Esophagus squamous epithelium (tissue), 5 donors: ENCODE measurements at places on chromosomes 16 and 17.

DNA sequence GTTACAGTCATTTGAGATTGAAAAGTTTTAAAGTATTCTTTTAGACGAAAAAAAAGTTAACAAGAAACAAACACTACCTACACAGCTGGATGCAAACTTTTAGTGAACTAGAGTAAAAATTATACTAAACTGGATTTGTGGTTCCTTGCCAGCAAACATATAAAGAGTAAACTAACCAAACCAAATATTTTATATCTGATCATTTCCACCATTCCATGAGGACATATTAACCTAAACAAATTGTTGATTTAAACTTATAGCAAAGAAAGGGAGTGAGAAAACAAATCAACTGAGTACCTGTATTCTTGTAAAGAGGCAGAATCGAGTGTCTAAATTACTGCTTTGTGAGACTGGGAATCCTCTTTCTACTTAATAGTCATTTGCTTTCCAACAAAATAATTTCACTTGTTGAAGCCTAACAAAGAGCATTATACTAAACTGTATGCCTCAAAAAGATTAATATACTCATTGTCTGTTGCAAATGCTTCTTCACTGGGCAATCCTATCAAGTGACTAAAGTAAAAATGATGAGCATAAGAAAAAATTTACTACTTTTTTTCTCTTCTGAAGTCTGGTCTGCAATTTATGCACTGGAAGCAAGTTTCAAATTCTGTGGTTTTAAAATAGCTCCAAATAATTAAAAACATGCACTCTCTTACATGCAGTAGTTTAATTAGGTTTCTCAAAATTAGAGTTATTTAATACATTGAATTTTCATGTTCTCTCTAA lies 37.5 kb downstream of the AKAP10 start:
- no peak for DNase-seq

GRCh38 chr16:55000595-55000994 lies 69.9 kb downstream of the IRX5 start:
- DNase-seq = no peak

DNA sequence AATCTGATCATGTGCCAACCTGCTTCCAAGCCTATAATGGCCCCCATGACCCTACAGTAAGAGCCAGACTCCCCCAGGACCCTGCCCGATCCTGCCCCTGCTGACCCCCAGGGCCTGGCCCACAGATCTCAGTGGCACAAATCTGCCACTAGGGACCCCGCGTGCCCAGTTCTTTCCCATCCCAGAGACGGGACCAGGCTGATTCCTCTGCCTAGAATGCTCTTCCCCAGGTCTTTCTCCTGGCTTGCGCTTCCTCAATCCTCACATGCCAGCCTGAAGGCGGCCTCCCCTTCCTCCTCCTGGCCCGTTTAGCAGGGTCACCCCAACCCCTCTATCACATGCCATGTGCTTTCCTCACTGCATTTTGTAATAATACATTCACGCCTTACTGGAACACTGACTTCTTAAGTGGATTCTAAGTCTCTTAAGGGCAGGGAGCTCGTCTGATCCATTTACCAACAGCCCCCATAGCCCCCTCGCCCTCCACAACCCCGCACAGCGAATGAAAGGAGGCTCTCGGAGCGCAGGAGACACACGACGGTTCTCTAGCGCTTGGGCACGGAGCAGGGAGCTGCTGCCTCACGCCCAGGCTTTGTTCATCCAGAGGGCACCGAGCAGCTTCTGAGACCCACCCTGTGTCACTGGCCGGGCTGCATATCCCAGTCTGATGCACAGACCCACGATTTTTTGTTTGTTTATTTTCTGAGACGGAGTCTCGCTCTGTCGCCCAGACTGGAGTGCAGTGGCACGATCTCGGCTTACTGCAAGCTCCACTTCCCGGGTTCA lies 1.2 kb downstream of the TRIM65 start:
- DNase-seq = no peak

DNA sequence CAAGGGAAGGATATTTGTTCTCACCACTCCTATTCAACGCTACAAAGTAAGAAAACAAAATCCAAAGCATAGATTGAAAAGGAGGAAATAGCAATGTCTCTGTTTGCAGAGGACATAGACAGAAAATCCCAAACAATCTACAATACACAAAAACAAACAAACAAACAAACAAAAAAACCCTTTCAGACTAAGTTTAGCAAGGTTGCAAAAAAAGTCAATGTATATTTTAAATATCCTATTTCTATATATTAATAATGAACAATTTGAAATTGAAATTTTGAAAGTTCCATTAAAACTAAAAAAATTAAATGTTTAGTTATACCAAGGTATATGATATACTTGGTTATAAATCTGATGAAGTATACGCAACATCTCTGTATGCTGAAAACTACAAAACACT lies 37.2 kb downstream of the MYH10 start:
- no peak for DNase-seq

DNA sequence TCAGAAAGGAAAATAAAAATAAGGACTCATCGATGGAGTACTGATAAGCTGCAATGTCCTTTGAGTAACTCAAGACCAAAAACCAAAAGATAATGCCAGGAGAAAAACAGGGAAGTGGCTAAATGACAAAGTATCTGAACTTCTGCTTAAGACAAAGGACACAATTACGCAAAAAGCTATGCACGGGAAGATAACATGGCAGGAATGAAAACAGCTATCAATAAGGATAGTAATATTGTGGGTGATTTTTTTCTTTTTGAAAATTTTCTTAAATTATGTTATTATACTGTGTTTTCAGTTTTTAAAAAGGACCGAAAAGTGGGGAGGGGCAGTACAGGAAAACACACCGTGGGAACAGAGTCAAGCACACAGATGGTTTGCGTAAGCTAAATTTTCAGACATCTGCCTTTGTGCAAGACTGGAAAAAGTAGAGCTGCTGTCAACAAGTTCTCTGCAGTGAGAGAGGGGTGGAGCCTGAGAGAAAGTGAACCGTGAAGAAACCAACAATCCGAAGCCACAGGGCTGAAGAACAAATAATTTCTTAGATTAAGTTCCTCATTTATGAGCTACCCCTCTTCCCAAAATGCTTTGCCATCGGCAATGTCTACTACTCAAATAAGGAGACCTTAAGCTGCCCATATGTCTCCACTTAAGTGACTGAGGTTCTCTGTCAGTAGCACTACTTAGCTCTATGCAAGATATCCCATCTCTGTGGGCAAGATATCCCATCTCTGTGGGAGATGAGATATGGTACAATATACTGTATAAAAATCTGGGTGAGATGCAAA lies 99.9 kb upstream of the CORO6 start:
- DNase-seq = no peak

DNA sequence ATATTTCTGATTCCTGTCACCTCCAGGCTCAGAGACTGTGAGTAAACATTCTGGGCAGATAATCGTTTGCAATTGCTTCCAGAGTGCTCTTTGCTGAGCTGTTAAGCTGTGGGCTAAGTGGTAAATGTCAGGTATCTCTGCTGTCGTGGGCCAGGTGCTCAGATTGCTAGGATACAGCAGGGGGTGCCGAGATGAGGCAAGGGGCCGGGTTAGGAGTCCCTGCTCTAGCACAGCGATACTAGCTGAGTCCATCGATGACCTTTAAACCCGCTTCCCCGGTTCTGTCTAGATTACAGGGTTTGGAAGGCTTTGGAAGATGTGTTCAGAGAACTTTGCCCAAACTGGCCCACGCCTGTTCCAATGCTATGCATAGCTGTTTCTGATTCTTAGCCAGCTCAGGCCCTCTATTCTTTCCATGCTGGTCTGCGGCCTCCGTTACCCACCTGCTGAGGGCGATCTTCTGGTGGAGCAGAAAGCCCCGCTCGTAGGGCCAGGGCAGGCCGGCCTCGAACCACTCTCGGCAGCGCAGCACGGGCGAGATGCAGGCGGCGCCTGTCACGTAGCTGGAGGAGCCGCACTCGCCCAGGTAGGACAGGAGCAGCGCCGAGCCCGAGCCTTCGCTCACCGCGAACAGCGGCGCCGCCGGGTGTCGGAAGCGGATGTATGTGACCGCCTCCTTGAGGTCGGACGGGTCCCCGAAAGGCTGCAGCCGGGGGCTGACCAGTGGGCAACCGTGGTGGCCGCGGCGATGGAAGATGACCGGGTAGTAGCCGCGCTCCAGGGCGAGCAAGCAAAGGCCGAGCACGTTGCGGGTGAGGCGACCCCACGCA lies 979 bp downstream of the ABHD15 start:
- no peak for DNase-seq

GRCh38 chr16:5018793-5019192 lies 14.9 kb downstream of the NAGPA start:
- no peak for DNase-seq

DNA sequence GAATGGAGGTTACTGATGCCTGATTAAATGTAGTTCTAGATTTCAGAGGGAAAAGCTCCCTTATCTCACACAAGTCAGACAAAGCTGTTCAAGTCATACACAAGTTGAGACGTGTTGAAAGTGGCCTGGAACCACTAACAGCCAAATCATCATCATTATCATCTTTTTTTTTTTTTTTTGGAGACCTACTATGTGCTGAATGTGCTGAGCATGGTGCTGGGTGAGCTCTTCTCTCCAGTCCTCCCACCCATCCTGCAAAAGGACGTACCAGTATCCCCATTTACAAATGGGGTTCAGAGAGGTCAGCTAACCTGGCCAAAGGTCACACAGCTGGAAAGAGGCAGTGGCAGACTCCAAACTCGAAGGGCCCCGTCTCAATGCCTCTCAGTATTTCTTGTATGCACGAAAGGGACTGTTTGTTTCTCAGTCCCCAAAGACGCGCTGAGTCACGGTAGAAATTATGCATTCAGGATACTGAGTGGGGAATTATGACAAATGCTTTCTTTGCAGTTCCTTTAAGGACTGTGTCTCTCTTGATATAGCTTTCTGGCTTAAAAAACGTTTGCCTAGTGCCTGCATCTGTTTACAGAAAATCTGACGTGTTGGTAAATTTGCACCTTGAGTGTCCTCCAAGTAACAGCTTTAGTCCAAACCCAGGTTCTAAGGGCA lies 235.5 kb downstream of the XYLT1 start:
- DNase-seq = no peak

DNA sequence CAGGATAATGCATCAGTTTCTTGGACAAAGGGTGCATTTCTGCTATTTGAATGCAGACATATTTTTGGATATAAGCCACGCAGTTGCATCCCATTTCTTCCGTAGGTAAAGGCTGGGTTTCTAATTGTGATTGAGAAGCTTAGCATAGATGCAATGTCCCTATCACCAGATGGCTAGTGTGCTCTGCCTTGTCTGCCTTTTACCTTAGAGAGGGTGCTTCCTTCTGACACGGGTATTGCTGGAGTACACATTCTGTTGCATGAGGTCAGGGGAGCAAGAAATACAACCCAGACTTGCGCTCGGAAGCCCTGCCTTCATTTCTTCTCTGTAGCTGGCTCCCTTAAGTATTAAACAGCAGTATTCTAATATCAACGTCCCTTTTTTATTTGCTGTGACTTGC lies 337.4 kb downstream of the WWOX start:
- no peak for DNase-seq

GRCh38 chr17:38332735-38333134 lies 11.0 kb downstream of the GPR179 start:
- no peak for DNase-seq

- no peak for DNase-seq
Measured at GRCh38 chr17:39598047-39598481, 9.7 kb downstream of the NEUROD2 start.

DNA sequence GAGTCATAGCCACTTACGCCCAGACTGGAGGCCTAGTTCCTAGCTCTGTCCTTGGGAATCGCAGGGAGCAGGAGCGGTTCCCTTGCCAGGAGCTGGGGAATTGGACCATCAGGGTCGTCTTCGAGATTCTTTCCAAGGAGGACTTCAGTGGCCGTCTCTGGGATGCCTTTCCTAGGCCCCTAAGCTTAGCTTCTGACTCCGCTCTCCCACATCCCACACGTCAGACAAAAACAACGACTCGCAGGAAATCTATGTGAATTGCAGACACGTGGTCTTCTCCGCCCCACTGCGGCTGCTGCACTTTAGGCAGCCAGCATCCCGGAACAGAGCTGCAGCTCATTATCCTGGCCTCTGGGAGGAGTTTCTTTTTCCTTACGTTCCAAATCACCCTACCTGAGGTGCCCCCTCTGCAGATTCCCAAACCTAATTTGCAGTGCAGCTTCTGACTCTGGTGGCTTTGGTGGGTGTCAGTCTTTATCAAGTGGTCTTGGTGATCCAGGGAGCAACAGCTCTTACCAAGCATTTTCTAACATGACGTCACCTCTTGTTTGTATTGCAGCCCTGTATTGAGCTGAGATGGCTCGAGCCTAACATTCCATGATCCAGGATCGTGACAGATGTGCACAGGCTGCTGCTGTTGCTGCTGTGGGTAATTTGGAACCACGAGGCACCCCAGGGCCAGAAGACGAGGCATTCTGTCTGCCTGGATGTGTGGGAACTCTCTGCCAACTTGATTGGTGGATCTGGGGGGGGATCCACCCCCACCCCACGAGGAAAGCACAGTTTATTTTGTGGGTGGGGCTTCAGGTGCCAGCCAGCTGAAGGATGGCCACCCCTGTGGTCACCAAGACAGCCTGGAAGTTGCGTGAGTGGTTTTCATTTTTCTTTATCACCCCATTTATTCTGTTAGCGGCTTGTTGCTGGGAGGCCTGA lies 1.1 kb downstream of the KATNB1 start:
- DNase-seq = no peak

GRCh38 chr16:30473231-30474073 lies 910 bp downstream of the ITGAL start:
- no peak for DNase-seq

- no peak for DNase-seq
Measured at GRCh38 chr17:17757956-17758845, 76.9 kb downstream of the RAI1 start.

DNA sequence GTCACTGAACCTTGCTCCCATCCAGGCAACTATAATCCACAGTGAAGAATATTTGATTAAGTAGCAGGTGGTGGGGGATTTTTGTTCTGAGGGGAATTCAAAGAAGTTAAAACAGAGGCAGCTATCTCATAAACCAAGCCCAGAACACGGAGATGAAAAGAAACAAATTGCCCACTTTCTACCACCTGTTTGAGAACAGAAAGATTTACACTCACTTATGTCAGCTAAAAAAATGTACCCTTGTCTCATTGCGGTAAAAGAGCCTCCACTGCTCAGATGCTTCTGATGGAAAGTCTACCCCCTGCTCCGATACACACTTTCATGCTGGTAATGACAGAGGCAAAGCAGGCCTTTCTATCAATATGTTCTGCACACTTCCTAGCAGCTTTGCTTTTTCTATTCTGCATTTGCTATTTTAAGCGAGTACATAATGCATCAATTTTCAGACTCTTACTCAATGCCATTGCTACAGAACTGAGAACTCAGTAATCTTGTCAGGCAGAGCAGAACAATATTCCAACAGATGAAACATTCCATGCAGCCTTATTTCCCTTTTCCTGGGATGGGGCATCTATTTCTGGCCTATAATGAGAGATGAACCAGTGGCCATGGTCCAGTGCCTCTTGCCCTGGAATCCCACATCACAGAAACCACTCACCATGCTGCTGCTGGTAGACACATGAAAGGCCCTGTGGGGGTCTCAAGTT lies 29.0 kb downstream of the CDK5R1 start:
- DNase-seq = no peak

- no peak for DNase-seq
Measured at GRCh38 chr17:51319186-51319585, 58.8 kb downstream of the UTP18 start.
